CD4-positive, alpha-beta T cell (primary cell): ENCODE measurements at places on chromosomes 13 and 19.
A peak's percentile ranks its signal among the peaks of the same experiment; 100 is the strongest.

- DNase-seq: no peak
These were observed 151.2 kb downstream of the DIAPH3 start for GRCh38 chr13:60012488-60012887.

DNA sequence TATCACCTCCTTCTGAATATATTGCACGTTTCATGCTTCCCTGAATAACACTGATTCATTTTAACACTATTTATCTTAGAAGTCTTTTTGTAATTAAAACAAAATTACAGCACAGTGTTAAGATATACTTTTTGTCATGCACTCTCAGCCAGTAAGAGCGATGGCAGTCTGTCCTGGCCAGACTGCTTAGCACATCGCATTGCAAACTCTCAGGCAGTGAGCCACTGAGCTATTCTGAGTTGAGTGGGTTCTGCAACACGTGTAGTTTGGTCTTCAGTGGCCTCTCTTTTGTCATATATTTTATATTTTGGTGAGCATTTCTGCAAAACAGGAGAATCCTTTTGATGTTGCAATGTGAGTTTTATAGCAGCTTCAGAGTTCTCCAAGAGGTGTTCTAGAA, 332.1 kb downstream of the HS6ST3 start:
- no peak for DNase-seq

DNA sequence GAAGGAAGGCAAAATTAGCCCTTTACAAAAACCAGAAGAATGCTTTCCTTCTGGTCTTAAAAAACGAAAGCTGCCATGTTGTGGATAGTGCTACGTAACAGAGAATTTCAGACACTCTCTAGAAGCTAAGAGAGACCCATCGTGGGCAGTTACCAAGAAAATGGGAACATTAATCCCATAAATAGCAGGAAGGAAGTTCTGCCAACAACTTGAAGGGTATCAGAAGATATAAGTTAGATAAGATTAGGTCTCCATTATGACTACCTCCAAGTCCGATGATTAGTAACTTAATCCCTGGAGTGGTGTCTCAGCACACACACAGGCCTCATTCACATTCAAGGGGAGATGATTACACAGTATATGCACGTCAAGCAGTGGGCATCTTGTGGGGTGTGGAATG, 115.7 kb upstream of the TRPC4 start:
- no peak for DNase-seq

- no peak for DNase-seq
These were observed 17.4 kb downstream of the ZNF579 start for GRCh38 chr19:55563261-55563690.

DNA sequence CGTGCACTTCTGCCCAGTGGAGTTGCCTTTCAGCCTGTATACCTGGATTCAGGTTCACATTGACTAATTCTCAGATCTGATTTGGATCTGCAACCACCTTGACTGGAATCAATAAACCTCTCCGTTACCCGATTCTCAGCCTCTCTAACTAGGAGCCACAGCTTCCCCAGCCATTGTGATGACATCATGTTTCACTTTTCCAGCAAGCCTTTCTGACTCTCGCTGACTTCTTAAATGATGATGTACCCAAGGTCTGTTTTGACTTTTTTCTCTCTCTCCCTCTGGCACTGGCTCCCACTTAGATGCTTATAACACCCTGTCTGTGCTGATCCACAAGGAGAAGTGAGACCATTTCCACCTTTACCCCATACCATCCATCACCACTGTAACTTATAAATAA, 13.5 kb upstream of the FAM124A start:
- DNase-seq: no peak

DNA sequence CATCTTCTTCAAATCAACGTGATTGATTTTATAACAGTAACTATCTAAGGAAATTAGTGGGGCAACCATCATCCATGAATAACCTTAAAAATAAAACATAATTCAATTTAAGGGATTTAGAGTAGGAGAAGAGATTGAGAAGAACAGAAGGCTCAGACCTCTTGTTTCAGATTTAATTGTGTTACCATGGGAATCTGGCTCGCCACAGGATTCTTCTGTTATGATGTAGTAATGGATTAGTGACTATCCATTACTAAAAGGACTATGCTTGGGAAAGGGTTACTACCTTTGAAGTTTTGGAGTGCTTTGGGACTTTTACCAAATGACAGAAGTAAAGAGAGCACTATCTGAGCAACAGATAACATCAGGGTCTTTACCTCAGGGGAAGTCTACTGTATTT, 13.2 kb downstream of the FREM2 start:
- no peak for DNase-seq

DNA sequence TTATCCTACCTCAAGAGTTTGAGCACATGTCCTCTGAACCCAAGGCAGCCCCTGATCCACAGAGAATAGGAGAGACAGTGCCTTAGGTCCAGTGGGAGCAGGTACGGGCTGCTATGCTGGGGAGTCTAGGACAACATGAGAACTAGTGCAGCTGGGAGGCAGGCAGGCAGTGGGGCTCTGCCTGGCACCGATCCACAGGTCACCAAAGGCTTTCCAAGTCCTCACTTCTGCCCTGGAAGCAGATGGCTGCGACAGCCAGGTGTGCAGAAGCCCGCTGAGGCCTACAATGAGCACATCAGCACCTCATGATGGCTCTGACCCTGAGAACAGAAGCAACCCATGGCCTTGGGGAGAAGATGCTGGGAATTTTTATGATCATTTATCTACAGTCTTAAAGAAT, 29.8 kb upstream of the EPHX3 start:
- DNase-seq: no peak

DNA sequence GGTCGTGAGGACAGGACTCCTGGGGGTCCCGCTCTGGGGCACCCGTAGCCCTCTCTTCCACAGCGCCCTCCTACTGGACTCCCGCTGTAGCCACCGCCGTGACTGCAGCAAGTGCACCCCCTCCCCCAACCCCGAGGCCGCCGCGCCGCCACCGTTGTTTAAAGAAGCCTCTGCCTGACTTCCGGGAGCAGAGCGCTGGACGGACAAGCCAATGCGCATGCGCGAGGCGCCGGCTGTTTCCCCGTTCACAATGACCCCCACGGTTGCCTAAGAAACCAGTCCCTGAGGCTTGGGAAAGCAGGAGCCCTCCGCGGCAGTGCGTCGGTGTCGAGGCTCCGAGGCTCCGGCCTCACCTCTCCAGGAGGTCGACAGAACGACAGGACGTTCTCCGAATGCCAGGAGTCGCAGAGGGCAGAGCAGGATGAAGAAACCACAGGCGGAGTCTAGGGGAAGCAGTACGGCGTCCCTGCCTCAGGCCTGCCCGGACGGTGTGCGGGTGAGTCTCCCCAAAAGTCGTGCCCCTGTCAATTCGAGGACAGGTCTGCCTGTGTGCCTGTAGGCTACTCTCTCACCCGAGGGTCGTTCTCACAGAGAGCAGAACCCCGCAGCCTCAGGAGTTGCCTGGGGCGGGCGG, 70.5 kb upstream of the ZNF420 start:
- peak; percentile 50 for DNase-seq

DNA sequence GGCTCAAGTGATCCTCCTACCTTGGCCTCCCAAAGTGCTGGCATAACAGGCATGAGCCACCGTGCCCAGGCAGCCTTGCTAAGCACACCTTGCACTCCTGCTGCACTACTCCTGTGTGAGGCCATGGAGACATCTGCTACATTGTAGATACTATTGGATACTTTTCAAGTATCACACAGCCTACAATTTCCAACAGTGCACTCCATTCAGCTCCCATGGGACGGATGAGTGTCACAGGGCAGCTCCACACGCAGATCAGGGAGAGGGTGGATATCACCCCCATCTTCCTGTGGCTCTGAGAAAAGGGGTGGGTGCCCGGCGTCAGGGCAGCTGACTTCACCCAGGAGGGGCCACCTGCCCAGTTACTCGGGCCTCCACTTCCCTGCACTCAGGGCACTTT, 39.1 kb upstream of the CCNE1 start:
- DNase-seq: no peak
